Colonic mucosa (tissue), 4 donors: ENCODE measurements at places on chromosomes 6 and 20. TPM values are rescaled to one million over a fixed set of nuclear protein-coding genes. Genes with fewer than 3 reads are reported as not detected.
A peak's percentile ranks its signal among the peaks of the same experiment; 100 is the strongest.

- H3K27me3 ChIP-seq = no peaks in the 10 kb centered on the region
- H3K27ac ChIP-seq = no peak overlapping the region
- no peak overlapping the region for H3K4me3 ChIP-seq
- DNase-seq = no peak
Measured at GRCh38 chr20:20761301-20761700, 48.9 kb upstream of the RALGAPA2 start.

DNA sequence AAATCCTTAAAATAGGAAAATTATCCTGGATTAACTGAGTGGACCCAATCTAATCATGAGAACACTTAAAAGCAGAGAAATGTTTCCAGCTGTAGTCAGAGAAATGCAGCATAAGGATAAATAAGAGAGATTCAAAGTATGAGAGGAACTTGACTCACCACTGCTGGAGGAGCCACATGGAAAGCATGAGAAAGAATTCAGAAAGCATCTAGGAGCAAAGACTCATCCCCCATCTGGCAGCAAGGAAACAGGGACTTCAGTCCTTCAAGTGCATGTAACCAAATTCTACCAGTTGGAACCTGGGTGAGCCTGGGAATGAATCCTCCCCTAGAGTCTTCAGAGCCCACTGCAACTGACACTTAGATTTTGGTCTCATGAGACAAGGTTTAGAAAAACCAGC is 33.7 kb downstream of the RNF146 start:
- DNase-seq = no peak
- no peaks in the 10 kb centered on the region for H3K36me3 ChIP-seq
- H3K4me1 ChIP-seq = no peaks in the 10 kb centered on the region
- no peak overlapping the region for H3K27ac ChIP-seq
- H3K27me3 ChIP-seq = no peaks in the 10 kb centered on the region

GRCh38 chr6:137846274-137846673 is 20.8 kb upstream of the TNFAIP3 start:
- H3K27me3 ChIP-seq = no peaks in the 10 kb centered on the region
- DNase-seq = no peak

The C6orf163 gene
- total RNA-seq = 1.1 TPM

DNA sequence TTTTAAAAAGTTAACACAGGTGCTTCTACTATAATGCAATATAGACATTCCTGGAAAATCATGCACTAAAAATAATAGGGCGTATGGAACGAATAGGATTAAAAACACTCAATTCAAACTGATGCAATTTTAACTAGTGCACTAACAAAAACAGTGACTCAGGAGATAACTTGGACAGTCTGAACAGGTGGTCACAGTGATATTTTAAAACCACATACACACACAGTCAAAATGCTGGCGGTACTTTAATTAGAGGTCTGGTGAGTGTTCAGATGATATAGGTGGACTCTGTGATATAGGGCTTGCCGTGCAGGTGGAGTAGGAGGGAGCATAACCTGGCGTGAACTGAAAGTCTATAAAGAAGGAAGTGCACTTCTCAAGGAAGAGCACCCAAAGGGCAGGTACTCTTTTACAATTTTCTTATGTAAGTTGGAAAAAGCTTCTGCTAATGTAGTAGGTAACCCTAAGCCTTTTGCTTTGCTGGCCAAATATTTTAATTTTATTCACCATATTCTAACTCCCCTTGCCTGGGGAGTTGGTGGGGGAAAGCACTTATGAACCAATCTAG is 41.9 kb upstream of the PLN start:
- H3K4me3 ChIP-seq = no peak overlapping the region
- no peaks in the 10 kb centered on the region for H3K36me3 ChIP-seq
- DNase-seq = no peak

The IRF4 gene
- 4.7 TPM for total RNA-seq

GRCh38 chr20:13581451-13581850 is 57.3 kb downstream of the TASP1 start:
- no peak overlapping the region for H3K27ac ChIP-seq
- H3K4me3 ChIP-seq = no peak overlapping the region
- no peaks in the 10 kb centered on the region for H3K27me3 ChIP-seq
- no peaks in the 10 kb centered on the region for H3K4me1 ChIP-seq

DNA sequence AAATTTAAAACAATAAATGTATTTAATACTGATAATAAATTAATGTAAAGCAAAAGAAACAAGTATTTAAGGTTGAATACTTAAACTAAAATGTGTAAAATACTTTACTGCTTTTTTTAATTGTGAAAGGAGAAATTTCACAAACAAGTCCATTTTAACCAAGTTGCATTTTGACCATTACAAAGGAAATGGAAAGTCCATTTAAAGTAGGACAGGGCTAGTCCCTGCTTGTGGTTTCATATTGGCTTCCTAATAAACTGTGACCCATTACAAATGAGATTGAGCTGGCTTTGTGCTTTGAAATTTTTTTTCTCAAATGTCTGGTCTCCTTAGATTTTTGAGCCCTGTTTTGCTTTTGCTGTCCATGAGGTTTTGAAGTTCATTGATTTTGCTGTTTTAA is 527.6 kb downstream of the MAFB start:
- no peak overlapping the region for H3K27ac ChIP-seq
- H3K27me3 ChIP-seq = no peaks in the 10 kb centered on the region
- no peak overlapping the region for H3K4me3 ChIP-seq

The SPATA2 gene
- total RNA-seq = 17.4 TPM

DNA sequence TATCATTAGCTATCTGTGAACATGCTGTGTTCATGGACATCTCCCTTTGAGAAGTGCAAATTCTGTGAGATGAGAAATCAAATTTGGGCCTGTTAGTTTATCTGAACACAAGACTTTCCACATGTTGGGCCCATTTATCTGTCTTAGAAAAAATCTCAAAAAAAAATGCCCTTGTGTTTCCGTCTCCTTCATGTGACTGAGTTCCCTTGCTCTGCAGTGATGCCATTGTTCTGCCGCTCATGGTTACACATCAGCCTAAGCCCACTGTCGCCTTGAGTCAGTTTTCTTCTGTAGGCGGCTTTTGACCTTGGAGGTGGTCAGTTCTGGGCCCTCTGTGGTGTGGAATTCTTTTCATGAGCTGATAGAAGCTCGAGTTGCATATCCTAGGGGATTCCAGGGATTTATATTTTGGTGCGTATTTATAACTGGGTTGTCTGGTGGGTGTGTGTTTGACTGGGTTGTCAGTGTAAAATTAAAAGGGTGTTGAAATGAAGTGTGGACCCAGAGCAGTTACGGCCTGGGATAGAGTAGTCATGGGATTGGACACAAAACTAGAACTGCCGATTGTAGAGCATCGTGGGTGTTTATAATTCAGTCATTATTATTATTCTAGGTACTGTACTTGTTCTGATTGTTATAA is 156.7 kb downstream of the JARID2 start:
- no peak for DNase-seq
- H3K4me3 ChIP-seq = no peak overlapping the region
- H3K4me1 ChIP-seq = peaks cover 4% of the 10 kb centered on the region
- H3K27ac ChIP-seq = no peak overlapping the region

- H3K27ac ChIP-seq = no peak overlapping the region
- H3K27me3 ChIP-seq = no peaks in the 10 kb centered on the region
- H3K4me1 ChIP-seq = no peaks in the 10 kb centered on the region
- no peak overlapping the region for H3K4me3 ChIP-seq
- H3K36me3 ChIP-seq = no peaks in the 10 kb centered on the region
Measured at GRCh38 chr6:3764516-3765335, 13.2 kb upstream of the PXDC1 start.

The CRISP3 gene
- total RNA-seq = not detected

DNA sequence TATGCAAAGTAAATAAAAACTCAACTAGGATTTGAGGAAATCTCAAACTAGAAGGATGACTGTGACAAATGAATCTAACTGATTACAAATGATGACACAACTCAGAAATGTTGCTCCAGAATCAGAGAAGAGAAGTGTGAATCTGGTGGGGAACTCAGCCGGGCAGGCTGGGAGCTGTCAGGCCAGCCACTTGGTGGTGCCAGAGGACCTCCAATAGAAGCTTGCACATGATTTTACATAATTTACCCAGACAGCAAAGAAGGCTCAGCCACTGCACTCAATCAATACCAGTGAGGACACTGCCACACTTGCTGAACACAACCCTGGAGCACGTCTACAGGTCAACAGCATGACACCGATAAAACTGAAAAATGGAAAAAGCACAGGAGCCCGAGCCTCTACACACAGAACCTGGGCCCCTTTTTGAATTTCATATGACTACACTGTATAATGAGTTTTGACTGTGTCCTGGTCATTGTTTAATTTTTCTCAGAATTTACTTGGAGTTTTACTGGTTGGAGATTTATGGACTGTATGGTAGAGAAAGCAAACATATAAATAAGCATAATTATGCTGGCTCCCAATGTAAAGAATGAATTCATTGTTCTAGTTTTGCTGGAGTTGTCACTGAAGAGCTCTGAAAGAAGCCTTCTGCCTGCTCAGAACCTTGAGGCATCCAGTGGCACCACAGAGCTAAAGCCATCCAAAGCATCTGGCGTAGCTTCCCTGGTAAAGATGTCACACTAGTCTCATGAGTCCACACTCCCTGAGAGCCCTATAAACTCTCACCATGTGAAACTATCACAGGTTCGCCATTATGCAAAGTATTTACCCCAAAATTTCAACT is 296.5 kb downstream of the THBS2 start:
- H3K36me3 ChIP-seq = no peaks in the 10 kb centered on the region
- no peaks in the 10 kb centered on the region for H3K4me1 ChIP-seq
- H3K27me3 ChIP-seq = no peaks in the 10 kb centered on the region
- H3K4me3 ChIP-seq = no peak overlapping the region
- peak; percentile 60 for DNase-seq
- H3K27ac ChIP-seq = no peak overlapping the region

DNA sequence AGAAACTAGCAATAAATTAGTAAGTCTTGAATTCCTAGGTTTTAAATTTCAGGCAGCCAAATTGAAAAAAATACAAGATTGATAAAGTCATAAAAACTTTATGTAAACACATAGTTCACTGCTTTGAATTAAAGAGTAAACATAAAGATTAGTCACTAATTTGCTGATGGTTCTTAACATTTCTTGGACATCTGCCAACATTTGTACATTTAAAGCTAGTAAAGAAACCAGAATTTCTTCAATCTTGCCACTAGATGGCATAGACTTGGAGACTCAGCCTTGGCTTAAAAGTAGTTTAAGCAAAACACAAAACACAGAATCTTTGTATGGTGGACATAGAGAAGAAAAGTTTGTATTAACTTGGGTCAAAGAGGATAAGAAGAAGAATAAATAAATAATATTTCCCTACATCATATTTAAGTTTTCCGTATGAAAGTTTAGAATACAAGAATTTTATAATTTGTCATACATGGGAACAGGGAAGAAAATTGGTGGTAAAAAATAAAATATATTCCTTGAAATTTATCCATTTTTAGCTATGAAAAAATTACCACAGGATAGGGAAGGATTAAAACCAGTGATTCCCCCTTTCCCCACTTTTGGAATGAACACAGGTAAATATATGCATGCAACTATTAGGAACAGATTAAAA is 41.7 kb upstream of the FAM135A start:
- no peak overlapping the region for H3K27ac ChIP-seq
- H3K4me3 ChIP-seq = no peak overlapping the region
- no peaks in the 10 kb centered on the region for H3K4me1 ChIP-seq

The IRAK1BP1 gene
- total RNA-seq = 1.7 TPM

DNA sequence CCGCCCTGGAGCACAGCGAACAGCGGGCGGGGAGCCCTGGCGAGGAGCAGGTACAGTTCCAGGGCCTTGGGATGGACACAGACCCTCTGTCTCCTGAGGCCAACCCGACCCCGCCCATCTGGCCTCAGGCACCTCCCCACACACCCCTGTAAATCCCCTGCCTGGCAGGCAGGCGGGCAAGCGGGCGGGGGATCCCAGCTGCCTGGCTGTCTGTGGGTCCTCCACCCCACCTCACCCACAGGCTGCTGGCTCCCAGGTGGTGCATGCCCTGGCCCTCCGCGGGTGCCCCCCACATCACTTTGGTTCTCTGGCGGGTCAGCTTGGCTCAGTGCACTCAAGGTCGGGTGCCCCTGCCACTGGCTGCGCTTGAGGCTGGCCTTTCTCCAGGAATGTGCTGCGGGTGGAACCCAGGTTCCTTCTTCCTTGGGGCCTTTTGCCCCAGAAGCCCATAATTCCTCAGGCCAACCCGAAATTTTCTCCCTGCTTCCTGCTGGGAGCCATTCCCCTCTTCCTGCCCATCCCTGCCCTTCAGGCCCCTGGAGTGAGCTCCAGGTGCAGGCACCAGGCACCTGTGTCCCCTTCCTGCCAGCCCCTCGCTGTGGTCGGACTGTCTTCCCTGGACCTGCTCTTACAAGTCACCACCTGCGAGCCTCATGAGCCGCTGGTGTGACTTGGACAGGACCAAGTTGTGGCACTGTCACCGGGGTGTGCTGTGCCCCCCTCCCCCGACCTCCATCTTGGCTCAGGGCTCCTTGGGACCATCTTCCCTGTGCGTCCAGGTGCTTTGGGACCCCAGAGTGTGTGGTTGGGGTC is 5.3 kb upstream of the TNFRSF6B start:
- peak overlapping the region; percentile 83 for H3K27ac ChIP-seq
- H3K36me3 ChIP-seq = no peaks in the 10 kb centered on the region
- peaks cover 36% of the 10 kb centered on the region for H3K4me1 ChIP-seq
- peak overlapping the region; percentile 26 for H3K4me3 ChIP-seq

DNA sequence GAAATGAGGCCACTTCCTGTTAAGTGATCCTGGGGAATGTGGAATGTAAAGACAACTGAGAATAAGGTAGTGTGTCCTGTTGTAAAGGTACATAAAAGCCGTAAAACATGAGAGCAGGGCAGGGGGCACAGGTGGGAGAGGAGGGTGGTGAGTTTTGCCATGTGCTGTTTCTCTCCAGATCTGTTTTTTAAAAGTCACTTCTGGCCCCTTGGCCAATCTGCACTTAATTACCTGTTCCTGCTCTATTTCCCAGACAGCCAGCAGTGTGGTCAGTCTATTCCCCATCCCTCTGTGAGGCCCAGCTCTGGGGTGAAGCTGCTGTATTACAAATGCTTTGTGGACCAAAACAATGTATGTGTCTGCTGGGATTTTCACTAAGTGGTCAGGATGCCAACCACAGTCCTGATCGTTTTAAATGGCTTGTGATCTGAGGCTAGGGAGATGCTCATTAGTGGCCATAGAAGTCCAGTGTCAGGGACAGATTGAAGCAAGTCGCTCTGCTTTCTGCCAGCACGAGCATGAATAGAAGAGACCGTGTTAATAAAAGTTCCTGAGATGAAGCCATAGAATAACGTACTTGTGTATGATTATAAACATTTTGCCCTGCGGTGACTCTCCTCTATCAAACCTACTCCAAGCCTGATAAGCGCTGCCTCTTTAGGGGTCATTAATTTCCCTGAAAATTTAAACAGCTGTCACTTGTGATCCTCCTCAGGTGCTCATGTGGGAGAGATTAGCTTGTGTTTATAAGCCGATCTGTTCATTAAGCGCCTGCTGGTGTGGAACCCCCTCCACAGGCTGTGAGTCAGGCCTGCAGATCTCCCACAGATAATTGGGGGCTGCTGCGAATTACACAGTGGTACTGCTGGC is 111.8 kb upstream of the CENPW start:
- no peaks in the 10 kb centered on the region for H3K4me1 ChIP-seq
- H3K4me3 ChIP-seq = no peak overlapping the region
- no peaks in the 10 kb centered on the region for H3K36me3 ChIP-seq
- no peak overlapping the region for H3K27ac ChIP-seq
